ENCODE measurements at places on chromosomes 3 and 15.

- DNase-seq = peak; percentile 33
Observed at GRCh38 chr3:71226565-71227269, 356.8 kb downstream of the FOXP1 start.

DNA sequence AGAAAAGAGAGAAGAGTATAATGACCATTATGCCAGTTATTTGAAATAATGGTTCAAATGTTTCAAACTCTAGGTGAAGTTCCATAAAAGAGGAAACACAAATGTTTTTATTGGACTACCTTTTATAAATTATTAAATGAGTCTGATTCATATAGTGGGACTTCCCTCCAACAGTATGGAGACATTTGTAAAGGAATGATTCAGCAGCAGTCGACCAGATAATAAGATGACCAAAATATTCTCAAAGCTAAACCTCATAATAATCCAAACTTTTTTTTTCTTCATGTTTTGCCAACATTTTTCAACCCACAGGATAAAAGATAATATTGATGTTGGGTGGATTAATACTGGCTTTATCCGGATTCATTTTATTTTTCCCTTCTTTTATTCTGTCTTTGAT lies 18.8 kb downstream of the TIPARP start:
- no peak for DNase-seq

DNA sequence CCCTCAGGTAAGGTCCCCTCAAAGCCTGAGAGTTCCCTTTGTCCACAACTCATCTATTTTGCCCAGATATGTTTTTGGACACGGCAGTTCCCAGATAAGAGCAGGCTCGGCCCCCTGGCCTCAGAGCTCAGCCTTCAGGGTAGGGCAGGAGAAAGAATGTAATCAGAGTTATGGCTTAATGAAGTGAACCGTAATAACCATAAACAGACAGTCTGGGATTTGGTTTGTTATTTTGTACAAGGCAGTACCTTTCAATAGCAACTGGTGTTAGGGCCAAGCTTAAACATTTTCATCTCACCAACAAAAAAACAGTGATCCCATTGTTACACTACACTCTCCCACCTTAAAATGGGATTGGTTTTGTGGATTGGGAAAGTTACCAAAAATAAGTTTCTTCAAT lies 12.2 kb upstream of the ALDH1A3 start:
- DNase-seq = no peak

DNA sequence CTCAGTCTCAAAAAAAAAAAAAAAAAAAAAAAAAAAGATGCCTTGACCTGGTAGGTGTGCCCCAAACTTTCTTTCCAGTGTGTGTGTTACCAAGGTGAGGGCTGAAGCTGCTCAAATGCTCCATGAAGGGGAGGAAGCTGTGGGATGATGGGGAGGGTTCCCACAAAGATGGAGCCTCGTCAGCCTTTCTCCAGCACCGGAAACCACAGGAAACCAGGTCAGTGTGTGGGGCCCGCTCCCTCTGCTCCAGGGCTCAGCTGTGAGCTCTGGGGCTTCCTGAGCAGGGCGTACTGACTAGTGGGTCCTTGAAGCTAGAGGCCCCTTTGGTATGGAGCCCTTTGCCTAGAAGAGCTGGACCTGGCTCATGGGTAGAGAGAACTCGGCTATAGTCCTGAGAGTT lies 681 bp upstream of the IL17RE start:
- no peak for DNase-seq

GRCh38 chr15:62840526-62841268 lies 201.8 kb upstream of the TPM1 start:
- DNase-seq = no peak

DNA sequence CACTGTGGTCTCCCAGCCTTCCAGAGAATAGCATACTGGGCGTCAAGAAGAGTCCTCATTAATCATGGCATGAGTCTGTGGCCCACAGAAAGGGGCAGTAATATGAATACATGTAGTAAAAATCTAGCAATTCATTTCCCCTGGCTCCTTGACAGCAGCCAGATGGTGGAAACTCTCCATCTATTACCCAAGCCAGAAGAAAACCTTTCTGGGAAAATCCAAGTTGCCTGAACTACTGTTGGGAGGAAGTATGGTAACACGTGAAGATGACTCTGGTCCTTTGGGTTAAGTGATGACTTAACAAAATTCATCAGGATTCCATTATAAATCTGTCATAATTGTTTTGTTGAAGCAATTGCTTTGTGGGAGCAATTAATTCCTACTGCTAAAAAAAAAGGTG lies 530.5 kb downstream of the FHIT start:
- no peak for DNase-seq

- no peak for DNase-seq
Observed at GRCh38 chr3:98735761-98736269, 27.3 kb upstream of the ST3GAL6 start.

DNA sequence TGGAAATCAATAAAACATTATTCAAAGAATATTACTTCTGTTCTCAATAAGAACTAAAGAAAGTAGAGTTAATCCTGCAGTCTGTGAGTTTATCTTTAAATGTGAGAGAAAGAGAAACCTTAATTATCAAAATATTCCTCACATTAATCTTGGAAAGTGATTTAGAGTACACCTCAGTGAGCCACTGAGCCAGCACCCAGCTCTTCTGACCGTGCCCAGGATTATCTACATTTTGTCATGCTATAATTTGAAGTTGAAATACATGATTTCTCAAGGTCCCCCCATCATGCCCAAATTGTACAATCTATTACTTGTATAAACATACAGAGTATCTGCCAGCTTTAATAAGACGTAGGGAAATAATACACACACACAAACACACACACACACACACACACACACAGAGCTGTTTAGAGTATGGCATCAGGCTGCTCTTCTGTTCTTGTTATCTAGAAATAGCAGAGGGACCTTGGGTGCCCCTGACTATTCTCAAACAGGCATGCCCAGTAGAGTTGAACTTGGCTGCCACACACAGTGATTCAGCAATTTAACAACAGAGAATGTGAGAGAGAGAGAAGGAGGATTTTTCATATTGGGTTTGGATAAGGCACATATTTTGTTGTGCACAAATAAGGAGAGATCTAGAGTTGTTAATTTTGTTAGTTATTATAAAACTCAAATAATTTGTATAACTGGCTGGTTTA lies 74.4 kb downstream of the P2RY1 start:
- DNase-seq = no peak

GRCh38 chr3:147393261-147393942 lies 12.9 kb downstream of the ZIC4 start:
- no peak for DNase-seq

GRCh38 chr3:31235062-31235700 lies 297.5 kb upstream of the STT3B start:
- no peak for DNase-seq

DNA sequence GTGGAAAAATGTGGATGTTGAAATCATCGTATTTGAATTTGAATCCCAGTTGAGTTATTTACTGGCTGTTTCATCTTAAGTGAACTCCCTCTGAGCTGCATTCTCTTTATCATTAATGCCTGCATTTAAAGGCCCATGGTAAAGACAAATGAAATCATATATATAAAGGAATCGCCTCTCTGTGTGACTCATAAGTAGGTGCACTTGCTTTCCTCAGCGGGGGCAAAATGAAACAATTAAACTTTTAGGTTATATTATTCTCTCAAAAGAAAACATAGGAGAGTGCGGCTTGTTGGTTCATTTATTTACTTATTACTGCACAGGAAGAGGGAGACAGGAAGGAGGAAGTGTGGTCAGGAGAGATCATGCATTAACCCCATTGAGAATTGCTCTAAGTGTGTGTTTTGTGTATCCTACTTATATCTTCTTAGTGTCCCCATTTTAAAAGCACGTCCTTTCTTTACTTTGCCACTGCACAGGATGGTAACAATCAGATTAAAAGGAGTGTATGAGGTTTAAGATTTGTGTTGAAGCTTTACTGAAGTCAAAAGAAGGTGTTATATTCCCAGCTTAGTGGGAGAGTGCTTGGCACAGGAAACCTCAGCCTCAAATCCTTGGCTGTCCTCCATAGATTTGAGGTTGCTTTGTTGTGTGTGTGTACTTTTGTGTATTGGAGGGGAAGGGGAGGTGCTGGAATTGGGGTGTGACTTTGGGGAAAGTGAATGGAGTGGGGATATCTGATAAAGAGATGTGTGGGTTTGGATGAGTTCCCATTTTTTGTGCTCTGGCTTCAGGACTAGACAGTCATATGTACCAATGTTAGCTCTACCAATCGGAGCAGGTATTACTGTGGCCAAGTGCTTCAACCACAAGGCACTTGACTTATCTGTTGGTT lies 595.8 kb upstream of the NR2F2 start:
- DNase-seq = no peak

DNA sequence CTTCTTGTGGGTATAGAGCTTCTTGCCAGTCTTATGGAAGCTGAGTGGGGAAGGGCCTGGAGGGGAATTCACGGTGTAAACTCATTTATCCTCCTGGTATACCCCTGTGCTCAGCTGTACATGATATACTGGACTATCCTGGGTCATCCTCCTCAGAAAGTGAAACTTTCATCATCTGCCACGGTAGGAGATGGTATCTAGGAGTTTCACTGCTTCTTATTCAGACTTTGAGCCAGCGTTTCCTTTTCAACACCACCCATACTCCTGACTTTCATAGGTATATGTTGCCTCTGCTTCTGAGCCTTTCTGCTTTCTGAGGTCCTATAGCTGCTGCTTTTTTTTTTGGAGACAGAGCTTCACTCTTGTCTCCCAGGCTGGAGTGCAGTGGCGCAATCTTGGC lies 15.6 kb downstream of the SENP5 start:
- no peak for DNase-seq

GRCh38 chr15:60419753-60420152 lies 22.0 kb upstream of the ANXA2 start:
- DNase-seq = no peak

GRCh38 chr3:151931171-151931570 lies 57.7 kb downstream of the SUCNR1 start:
- DNase-seq = peak; percentile 53

DNA sequence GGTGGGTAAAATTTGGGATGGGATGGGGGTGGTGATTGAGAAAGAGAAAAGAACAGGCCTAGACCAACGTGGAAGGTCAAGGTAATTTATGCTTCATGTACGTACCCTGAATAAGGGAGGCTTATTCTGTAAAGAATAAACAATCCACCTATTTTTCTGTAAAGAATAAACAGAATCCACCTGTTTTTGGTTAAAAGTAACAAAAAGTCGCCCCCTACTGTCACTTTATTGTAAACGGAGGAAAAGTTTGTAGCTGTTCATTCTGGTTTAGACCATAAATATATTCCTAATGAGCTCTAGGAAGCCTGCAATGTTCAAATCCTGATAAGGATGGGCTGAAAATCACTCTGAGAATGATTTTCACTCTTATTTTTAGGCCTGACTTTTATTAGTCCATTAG lies 23.5 kb upstream of the SQOR start:
- DNase-seq = no peak

GRCh38 chr3:40099871-40100270 lies 209.6 kb upstream of the EIF1B start:
- DNase-seq = no peak

DNA sequence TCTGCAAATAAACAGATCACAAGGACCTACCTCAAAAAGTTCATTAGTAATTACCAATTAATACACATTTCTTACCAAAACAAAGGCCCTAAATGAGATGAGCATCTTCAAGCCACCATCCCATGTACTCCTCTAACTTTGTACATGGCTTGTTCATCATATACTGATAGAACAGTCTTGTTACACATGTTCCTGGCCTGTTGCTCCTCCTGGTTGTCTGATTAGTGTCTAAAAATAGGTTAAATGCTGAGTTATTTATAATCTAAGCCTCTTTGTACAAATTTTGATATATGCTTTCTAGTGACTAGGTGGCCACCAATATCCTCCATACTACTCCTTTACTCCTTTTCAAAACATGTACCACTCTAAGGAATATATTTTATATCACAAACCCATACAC lies 25.0 kb downstream of the TBC1D5 start:
- no peak for DNase-seq

DNA sequence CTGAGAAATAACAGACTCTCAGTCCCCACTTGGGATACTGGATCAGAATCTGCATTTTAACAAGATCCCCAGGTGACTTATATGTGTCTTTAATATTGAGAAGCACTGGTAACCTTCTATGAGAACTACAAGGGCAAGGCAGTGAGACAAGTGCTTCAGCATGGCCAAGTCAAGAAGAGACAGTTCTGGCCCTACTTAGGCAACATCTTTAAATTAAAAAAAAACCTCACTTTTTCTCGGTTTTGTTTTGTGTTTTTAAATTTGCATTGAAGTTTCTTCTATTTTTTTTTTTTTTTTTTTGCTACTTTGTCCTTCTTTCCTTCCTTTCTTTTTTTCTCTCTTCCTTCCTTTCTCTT lies 42.5 kb upstream of the SPTSSB start:
- DNase-seq = no peak

GRCh38 chr15:73341886-73342600 lies 26.7 kb downstream of the HCN4 start:
- DNase-seq = no peak

DNA sequence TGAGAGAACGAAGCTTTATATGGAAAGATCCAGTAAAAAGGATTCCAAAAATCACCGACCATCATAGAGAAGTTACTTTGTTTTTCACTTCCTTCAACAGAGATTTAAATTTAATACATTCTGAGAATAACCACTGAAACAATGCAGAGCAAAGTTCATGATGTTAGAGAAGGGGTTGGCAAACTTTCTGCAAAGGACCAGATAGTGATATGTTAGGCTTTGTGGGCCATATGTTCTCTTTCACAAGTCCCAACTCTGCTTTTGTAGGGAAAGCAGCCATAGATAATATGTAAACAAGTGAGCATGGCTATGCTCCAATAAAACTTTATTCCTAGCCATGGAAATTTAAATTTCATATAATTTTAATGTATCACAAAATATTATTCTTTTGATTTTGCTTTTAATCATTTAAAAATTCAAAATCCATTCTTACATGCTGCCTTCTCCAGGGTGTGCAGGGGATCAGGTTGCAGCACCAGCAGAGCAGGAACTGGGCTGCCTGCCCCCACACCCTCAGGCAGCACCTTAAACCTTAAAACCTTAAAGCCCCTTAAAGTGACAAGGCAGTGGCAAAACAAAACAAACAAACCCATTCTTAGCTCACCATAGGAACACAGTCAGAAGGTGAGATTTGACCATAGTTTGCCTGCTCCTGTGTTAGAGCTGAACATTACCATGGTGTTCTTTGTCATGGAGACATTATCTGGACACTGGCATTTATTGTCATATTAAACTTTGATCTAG lies 16.9 kb upstream of the IGSF10 start:
- no peak for DNase-seq

DNA sequence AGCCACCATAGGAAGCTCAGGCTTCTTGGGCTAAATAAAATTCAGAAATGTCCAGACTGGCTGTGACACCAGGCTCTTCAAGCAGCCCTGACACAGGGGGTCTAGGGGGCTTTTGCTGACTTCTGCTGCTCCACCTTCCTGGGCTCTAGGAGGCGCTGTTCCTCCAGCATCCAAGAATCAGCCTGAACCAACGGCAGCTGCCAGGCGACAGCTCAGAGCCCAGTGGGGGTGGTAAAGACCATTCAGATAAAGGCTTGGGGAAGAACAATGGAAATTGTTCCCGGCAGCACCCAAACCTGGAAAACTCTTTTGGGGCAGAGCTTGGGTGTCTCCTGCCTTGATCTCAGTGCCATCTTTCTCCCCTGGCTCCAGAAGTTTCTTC lies 21.6 kb upstream of the PSTPIP1 start:
- DNase-seq = peak; percentile 49

Measured in AG08396 (cell line).